ENCODE measurements at places on chromosomes 3 and 15. TPM values are rescaled to one million over a fixed set of nuclear protein-coding genes. Genes with fewer than 3 reads are reported as not detected.

Gene SLC7A14
- total RNA-seq: not detected

Gene ANKRD63
- total RNA-seq: not detected

Gene TMEM207
- not detected for total RNA-seq

Gene LRRC2
- total RNA-seq: 95.5 TPM

Gene CCDC39
- total RNA-seq: 0.80 TPM

Gene OR5K3
- total RNA-seq: not detected

Gene UBA5
- total RNA-seq: 22.2 TPM

Gene CFAP161
- total RNA-seq: not detected

Gene ZMAT3
- total RNA-seq: 6.7 TPM

Gene DUOX1
- total RNA-seq: 0.54 TPM

Gene SHQ1
- 16.6 TPM for total RNA-seq

Gene GHSR
- total RNA-seq: not detected

Gene TIMP4
- total RNA-seq: 21.3 TPM

Gene GOLGA8T
- total RNA-seq: not detected

Gene THBS1
- 9.5 TPM for total RNA-seq

Gene GOLGA8A
- total RNA-seq: 6.9 TPM

Gene WDR93
- total RNA-seq: not detected

Gene HTR3E
- total RNA-seq: not detected

Gene PROK2
- total RNA-seq: 0.81 TPM

Gene NANOGP8
- not detected for total RNA-seq

Gene RABL3
- 32.8 TPM for total RNA-seq

Gene C3orf22
- not detected for total RNA-seq

Gene CD276
- 7.5 TPM for total RNA-seq

Gene SKOR1
- 0.48 TPM for total RNA-seq

Gene TGM5
- not detected for total RNA-seq

Gene UBAP1L
- total RNA-seq: 2.5 TPM

Gene PLEKHO2
- 6.3 TPM for total RNA-seq

Gene DGKG
- total RNA-seq: 5.3 TPM

Gene SFMBT1
- 16.0 TPM for total RNA-seq

Gene CDAN1
- 3.7 TPM for total RNA-seq

Gene STAB1
- total RNA-seq: 47.5 TPM

Gene LHFPL4
- not detected for total RNA-seq

Gene LIPH
- not detected for total RNA-seq

Gene IL17RE
- 0.84 TPM for total RNA-seq

Gene TMEM39A
- 11.5 TPM for total RNA-seq

Gene C3orf52
- 2.8 TPM for total RNA-seq

Gene MYL3
- total RNA-seq: 1,482 TPM

Gene MYEF2
- total RNA-seq: 1.3 TPM

Gene RAD18
- 2.2 TPM for total RNA-seq

Gene ADPRH
- total RNA-seq: 16.9 TPM

Gene FEZF2
- total RNA-seq: not detected

Gene SLC12A1
- not detected for total RNA-seq

Gene ZNF80
- not detected for total RNA-seq

Gene SHF
- total RNA-seq: 4.0 TPM

Gene CNTN3
- total RNA-seq: 0.08 TPM

Gene CLDN18
- not detected for total RNA-seq

Gene IL17RD
- total RNA-seq: 0.86 TPM

Gene ACP3
- 0.11 TPM for total RNA-seq

Gene FILIP1L
- total RNA-seq: 147 TPM

Gene SLC28A1
- 1.9 TPM for total RNA-seq

Gene GTPBP8
- 19.5 TPM for total RNA-seq

Gene MPI
- total RNA-seq: 42.1 TPM

Gene HYKK
- 7.4 TPM for total RNA-seq

Gene ILDR1
- total RNA-seq: not detected

Gene SPTSSB
- not detected for total RNA-seq

Gene SLC38A3
- total RNA-seq: 7.5 TPM

Gene COL8A1
- 5.4 TPM for total RNA-seq

Gene ATP10A
- 0.51 TPM for total RNA-seq

Gene COL6A5
- not detected for total RNA-seq

Measured in psoas muscle (tissue), 8 donors.